ENCODE measurements at places on chromosomes 1 and 21. TPM values are rescaled to one million over a fixed set of nuclear protein-coding genes. Genes with fewer than 3 reads are reported as not detected.
A peak's percentile ranks its signal among the peaks of the same experiment; 100 is the strongest.

Gene DDR2
- total RNA-seq, result 38.0 TPM

Gene IFI44L
- total RNA-seq, result 3.7 TPM

Gene SPRR1A
- total RNA-seq, result not detected

Gene PYHIN1
- 1.6 TPM for total RNA-seq

DNA sequence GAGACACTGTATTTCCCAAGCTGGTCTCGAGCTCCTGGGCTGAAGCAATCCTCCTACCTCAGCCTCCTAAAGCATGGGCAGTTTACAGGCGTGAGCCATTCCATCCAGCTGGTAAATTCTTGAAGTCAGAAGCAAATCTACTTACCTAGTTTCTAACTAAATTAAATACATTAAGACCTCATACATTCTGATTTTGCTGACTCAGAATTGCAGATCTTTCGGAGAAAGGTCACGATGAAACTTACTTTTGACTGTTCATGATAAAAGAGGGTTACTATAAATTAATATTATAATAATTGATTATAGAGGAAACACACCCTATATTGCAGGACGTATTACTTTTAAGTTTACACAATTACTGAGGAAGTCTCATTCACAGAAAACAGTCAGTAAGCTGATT lies 132.3 kb downstream of the ZZZ3 start:
- no peaks in the 10 kb centered on the region for H3K27me3 ChIP-seq
- no peaks in the 10 kb centered on the region for H3K36me3 ChIP-seq
- no peak overlapping the region for H3K27ac ChIP-seq
- no peak overlapping the region for H3K4me3 ChIP-seq

DNA sequence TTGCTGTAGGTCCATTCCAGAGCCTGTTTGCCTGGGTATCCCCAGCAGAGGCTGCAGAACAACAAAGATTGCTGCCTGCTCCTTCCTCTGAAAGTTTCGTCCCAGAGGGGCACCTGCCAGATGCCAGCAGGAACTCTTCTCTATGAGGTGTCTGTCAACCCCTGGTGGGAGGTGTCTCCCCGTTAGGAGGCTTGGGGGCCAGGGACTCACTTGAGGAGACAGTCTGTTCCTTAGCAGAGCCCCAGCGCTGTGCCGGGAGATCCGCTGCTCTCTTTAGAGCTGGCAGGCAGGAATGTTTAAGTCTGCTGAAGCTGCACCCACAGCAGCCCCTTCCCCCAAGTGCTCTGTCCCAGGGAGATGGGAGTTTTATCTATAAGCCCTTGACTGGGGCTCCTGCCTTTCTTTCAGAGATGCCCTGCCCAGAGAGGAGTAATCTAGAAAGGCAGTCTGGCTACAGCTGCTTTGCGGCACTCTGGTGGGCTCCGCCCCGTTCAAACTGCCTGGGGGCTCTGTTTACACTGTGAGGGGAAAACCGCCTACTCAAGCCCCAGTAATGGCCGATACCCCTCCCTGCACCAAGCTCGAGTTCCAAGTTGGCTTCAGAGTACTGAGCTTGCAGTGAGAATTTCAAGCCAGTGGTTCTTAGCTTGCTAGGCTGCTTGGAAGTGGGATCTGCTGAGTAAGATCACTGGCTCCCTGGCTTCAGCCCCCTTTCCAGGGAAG lies 8.7 kb upstream of the SLC25A24 start:
- no peaks in the 10 kb centered on the region for H3K36me3 ChIP-seq
- no peaks in the 10 kb centered on the region for H3K4me1 ChIP-seq
- H3K27me3 ChIP-seq, result no peaks in the 10 kb centered on the region
- H3K27ac ChIP-seq, result no peak overlapping the region

GRCh38 chr1:34520111-34520510 lies 234.7 kb upstream of the GJB5 start:
- no peaks in the 10 kb centered on the region for H3K4me1 ChIP-seq
- H3K36me3 ChIP-seq, result no peaks in the 10 kb centered on the region
- H3K27ac ChIP-seq, result no peak overlapping the region
- H3K27me3 ChIP-seq, result no peaks in the 10 kb centered on the region
- DNase-seq, result no peak

GRCh38 chr1:155166471-155167165 lies 6.5 kb downstream of the KRTCAP2 start:
- peaks cover 18% of the 10 kb centered on the region for H3K4me1 ChIP-seq
- no peaks in the 10 kb centered on the region for H3K27me3 ChIP-seq
- DNase-seq, result no peak
- peak overlapping the region; percentile 44 for H3K27ac ChIP-seq
- H3K36me3 ChIP-seq, result no peaks in the 10 kb centered on the region

DNA sequence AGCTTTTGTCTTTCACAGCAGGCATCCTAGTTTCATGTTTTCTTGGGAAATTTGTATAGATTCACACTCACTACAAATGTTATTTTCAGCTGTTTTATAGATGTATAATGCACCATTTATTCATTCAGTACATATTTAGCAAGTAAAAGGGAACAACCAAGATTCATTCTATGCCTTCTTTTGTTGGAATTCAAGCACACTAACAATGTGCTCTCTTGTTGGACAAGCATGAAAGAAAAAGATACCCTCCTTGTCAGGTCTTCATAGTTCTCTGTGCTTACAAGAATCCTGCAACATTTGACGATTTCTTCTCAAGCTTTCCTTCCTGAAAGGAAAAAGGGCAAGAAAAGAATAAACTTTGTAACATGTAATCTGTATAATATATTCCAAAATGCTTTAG lies 456.0 kb downstream of the USP25 start:
- no peak overlapping the region for H3K4me3 ChIP-seq
- DNase-seq, result no peak
- H3K27ac ChIP-seq, result no peak overlapping the region
- H3K36me3 ChIP-seq, result no peaks in the 10 kb centered on the region

- no peak overlapping the region for H3K27ac ChIP-seq
- no peaks in the 10 kb centered on the region for H3K27me3 ChIP-seq
- no peak overlapping the region for H3K4me3 ChIP-seq
- DNase-seq, result no peak
- H3K36me3 ChIP-seq, result no peaks in the 10 kb centered on the region
These were observed 35.8 kb upstream of the RIPK4 start for GRCh38 chr21:41802684-41803083.

GRCh38 chr1:95730986-95731385 lies 497.0 kb downstream of the RWDD3 start:
- H3K4me3 ChIP-seq, result no peak overlapping the region
- no peaks in the 10 kb centered on the region for H3K27me3 ChIP-seq
- no peak overlapping the region for H3K27ac ChIP-seq
- no peak for DNase-seq

DNA sequence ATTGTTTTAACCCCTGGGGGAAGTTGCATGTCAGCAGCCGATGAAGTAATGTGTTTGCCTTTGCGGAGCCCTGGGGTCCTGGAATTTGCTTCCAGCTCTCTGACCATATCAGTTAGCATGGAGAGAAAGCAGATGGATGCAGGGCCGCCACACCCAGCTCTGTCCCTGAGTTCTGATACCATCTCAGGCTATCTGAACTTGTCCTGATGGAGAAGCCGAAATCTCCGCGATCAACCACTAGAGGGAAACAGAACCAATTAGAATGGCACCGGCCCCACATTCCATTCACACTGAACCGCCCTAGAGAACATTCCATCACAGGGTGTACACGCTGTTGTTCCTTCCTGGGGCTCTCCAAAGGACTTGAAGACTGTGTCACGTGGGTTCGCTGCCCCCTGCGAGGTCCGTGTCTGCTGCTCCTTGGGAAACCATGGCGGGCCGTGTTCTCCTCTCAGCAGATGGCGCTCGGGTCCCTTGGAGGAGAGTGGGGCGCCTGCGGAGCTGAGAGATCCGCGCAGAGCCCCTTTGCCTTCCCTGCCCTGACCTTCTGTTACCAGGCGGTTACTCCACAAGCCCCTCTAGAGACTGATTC lies 75.4 kb downstream of the ABCA4 start:
- peak; percentile 80 for DNase-seq
- no peaks in the 10 kb centered on the region for H3K36me3 ChIP-seq
- H3K4me3 ChIP-seq, result peak overlapping the region; percentile 27

DNA sequence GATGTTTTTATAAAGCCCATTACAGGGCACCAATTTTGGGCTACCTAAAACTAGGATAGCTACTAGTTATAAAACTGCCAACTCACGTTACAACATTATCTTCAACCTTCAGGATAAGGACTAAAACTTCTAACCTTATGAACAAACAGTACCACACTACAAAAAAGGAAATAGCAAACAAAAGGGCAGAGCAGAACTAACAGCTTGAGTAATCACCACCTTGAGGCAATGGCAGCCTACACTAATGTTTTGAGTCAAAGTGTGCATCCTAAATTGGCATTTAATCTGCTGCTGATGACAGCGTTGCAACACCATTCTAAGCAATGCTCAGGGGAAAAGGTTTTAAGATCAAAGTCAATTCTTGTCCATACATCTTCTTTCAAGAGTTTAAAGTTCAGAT lies 27.2 kb downstream of the PTP4A2 start:
- H3K27me3 ChIP-seq, result no peaks in the 10 kb centered on the region
- DNase-seq, result no peak
- no peak overlapping the region for H3K4me3 ChIP-seq

GRCh38 chr1:67532452-67533216 lies 102.4 kb upstream of the SERBP1 start:
- no peaks in the 10 kb centered on the region for H3K4me1 ChIP-seq
- H3K27ac ChIP-seq, result no peak overlapping the region
- DNase-seq, result no peak
- no peak overlapping the region for H3K4me3 ChIP-seq
- H3K27me3 ChIP-seq, result no peaks in the 10 kb centered on the region

GRCh38 chr1:232381394-232382100 lies 248.4 kb downstream of the SIPA1L2 start:
- no peak overlapping the region for H3K27ac ChIP-seq
- H3K4me3 ChIP-seq, result no peak overlapping the region
- no peaks in the 10 kb centered on the region for H3K4me1 ChIP-seq
- DNase-seq, result no peak

DNA sequence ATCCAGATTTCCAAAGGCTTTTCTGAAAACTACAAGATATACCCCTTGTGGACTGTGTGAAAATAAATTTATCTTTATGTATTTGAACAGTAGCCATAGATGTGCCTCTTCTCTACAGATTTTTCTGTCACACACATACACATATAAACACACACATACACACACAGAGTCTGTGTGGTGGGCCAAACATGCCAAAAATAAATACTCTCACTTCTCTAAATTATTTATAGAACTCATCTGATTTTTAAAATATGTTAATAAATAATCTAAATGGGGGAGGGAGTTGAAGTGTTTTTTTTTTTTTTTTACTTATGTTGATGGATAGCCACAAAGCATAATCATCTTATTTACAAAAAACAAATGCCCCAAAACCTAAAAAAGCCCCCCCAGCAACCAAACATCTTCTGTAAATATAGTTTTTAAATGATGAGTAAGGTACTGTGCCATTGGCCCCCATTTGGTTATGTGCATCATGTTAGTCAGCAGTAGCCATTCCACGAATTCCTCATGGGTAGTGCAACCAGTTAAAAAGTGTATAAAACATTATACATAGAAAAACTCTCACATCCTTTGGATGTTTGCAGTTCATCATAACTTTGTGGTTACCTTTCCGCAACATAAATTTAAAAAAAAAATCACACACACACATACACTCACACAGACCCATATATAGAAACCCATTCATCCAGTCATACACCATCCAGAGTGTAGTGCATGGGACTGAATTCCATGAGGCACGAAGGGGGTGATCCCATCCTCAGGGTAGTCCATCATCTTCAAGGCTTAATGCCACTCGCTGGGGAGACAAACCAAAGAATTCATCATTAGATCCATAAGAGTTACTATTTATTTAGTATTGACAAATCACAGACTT lies 8.2 kb upstream of the MAGOH start:
- H3K27ac ChIP-seq, result no peak overlapping the region
- no peaks in the 10 kb centered on the region for H3K27me3 ChIP-seq
- H3K36me3 ChIP-seq, result no peaks in the 10 kb centered on the region
- H3K4me3 ChIP-seq, result no peak overlapping the region

DNA sequence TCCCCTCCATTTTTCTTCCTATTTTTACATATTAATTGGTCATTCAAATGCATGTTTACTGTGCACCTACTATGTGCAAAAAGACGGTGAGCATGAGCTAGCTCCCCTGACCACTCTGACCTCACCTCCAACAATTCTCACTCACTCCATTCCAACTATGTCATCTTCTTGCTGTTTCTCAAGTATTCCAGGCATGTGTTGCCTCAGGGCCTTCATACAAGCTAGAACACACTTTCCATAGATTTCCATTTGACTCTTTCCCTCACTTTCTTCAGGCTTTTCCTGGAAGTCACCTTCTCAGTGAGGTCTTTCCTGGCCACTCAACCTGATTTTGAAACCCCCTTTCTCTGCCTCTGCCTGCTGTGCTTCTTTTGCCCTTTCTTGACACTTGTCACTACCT lies 32.6 kb downstream of the CHIA start:
- no peak for DNase-seq
- no peak overlapping the region for H3K4me3 ChIP-seq
- no peaks in the 10 kb centered on the region for H3K4me1 ChIP-seq
- no peaks in the 10 kb centered on the region for H3K27me3 ChIP-seq

DNA sequence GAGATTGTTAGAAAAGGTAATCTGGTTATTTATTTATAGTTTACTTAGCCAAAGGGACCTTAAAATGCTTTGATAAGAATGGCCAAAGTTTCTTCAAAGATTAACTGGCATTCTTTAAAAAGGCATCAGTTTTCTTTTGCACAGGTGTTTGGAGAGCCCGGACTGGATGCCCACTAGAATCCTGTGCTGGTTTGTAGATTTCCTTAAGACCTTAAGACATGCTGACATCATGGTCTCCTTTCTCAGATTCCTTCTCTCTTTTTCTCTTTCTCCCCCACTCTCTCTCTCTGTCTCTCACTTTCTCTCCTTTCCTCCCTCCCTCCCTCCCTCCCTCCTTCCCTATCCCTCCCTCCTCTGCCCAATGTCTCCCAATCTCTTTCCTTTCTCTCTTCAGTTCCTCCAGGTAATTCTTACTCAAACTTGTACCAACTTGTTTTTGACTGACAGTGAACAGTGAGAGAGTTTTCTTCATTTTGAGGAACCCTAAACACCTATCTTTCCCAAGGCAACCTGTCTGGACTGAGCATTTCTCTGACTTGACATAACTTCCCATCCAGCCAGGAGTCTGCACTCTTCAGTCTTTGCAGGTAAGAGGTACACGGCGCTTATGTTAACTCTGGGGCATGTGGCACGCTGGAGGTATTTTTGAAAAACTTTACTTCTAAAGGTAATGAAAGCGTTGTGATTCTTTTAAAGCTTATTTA lies at the start of gene KCNJ15:
Gene KCNJ15, plus strand, starts transcription at position 393 of the 704 bp plus-strand sequence. CDS start 42,271 bp downstream, outside the sequence.
- H3K27me3 ChIP-seq, result no peaks in the 10 kb centered on the region
- DNase-seq, result no peak
- no peaks in the 10 kb centered on the region for H3K4me1 ChIP-seq
- no peak within 1 kb of the TSS for H3K27ac ChIP-seq

DNA sequence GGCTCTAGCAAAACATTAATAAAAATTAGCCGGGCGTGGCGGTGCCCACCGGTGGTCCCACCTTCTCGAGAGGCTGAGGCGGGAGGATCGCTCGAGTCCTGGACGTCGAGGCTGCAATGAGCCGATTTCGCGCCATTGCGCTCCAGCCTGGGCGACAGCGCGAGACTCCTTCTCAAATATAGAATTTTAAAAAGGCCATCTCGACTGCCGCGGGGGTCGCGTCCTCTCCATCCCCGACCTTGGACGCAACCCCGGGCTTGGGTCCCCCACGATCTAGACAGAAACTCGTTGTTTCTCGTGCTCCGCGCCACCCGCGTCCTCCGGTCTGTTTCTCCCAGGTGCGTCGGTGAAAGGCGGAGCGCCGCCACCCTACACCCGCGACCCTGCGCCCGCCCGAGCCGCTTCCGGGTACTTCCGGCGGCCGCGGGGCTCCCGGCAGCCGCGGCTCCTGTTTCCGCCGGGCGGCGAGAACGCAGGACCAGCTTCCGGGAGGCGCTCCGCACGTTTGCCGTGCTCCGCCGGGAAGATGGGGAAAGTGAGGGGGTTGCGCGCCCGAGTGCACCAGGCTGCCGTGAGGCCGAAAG lies at the start of gene SLX9:
Gene SLX9, plus strand, starts transcription at position 498 of the 584 bp plus-strand sequence. Its CDS starts 29 bp downstream, at position 527.
- H3K36me3 ChIP-seq, result peaks cover 10% of the 10 kb centered on the region
- peaks cover 26% of the 10 kb centered on the region for H3K4me1 ChIP-seq
- DNase-seq, result peak; percentile 87
- H3K27ac ChIP-seq, result peak within 1 kb of the TSS; percentile 59
- H3K27me3 ChIP-seq, result no peaks in the 10 kb centered on the region

Data from Peyer's patch (tissue), 4 donors.